ENCODE measurements at places on chromosomes 16 and 17. TPM values are rescaled to one million over a fixed set of nuclear protein-coding genes. Genes with fewer than 3 reads are reported as not detected.

The HCRT gene
- not detected for total RNA-seq

The TERB1 gene
- not detected for total RNA-seq

The KCNJ12 gene
- 0.97 TPM for total RNA-seq

The CMTM1 gene
- 1.4 TPM for total RNA-seq

The LGALS3BP gene
- 36.5 TPM for total RNA-seq

The OTOP2 gene
- total RNA-seq = not detected

The CCT6B gene
- total RNA-seq = 0.94 TPM

The ICAM2 gene
- total RNA-seq = 0.58 TPM

The ABCC3 gene
- total RNA-seq = not detected

The HOXB9 gene
- total RNA-seq = not detected

The ZFP90 gene
- total RNA-seq = 14.6 TPM

The RPTOR gene
- total RNA-seq = 38.0 TPM

The CRHR1 gene
- 0.76 TPM for total RNA-seq

The KRTAP9-4 gene
- total RNA-seq = not detected

Measured in GM23338 (cell line).